ENCODE measurements at places on chromosomes 2 and 18.

DNA sequence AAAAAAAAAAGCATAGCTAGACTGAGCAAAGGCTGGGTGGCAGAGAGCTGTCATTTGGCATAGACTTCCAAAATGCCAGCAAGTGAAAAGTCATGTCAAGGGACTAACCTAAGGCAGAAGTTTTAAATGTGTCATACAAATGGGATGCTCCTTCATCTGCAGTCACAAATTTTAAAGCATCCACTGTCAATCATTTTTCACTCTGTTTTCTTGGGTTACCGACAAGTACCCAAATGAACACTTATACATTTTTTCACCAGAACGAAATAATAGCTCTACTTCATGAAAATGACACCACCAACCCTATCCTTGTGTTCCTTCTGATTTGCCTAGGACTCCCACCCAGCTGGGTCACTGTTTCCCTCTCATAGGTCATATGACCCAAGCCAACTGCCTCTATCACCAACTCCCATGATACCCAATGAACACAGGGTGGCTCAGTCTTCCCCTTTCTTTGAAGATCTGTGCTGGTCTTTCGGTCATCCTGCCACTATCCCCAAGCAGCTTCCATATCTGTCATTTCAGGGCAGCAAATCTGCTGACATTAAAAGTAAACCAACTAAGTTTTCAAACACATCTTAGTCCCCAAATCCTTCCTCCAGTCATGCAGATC lies 21.5 kb downstream of the KLF7 start:
- no peak for ATAC-seq

DNA sequence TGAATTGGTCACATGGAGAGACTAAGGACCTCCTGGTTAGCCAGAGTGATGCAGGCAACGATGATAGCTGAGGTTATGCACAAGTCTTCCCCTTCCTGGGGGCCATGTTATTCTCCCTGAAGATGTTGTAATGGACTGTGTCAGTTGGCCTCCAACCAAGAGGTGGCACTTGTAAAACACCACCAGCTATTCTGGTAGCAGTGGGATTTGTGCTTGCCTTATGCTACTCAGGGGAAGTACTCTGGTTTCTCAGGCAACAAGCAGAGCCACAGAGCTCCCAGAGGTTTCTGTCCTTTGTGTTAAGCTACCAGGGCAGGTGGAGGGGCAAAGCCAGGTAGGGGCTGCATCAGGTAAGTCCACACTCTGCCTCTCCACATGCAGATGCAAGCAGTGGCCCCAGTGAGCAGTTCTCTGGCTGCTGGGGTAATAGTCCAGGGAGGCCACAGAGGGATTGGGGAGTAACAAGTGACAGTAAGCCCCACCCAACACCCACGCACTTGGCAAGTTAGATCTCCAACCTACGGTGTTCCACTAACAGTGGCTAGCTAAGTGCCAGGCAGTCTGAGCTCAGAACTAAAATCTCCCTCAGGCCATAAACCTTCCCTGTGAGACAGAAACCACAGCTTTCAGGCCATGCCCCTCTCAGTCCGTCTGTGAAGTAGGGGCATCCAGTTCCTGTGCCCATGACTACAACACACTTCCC lies 99.7 kb downstream of the RND3 start:
- no peak for ATAC-seq

DNA sequence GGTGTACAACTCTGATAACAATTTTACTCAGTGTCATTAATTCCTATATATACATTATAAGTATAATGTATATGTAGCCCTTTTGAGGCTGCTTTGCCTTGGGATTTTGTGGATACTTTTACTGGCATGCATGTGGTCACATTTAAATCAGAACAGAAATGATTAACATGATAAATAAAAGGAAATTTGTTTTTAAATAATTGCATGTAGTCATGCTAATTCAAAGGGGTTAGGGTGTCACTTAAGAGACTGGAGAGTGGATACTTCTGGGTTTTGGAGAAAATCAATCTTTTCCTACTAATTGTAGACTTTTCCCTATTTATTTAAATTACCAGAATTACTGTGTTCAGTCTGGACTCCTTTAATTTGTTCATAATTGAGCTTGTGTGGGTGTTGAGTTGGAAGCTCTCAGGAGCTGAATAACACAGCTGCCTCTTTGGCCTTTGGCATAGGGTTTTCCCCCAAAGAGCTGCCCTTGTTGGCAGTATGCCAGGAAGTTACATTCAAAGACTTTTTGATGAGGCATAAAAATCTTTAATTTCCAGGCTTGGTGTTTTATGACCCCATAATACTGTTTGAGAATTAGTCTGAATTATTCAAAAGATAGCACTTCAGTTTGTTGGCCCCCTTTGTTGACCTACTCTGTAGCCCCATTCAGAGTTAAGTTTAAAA lies 484.7 kb upstream of the NRP2 start:
- ATAC-seq: no peak

- no peak for ATAC-seq
Measured at GRCh38 chr2:186748354-186748753, 54.5 kb downstream of the FAM171B start.

- no peak for ATAC-seq
Measured at GRCh38 chr2:16908656-16909055, 243.0 kb upstream of the CYRIA start.

- ATAC-seq: no peak
Measured at GRCh38 chr2:199662255-199662654, 188.7 kb downstream of the FTCDNL1 start.

- no peak for ATAC-seq
Measured at GRCh38 chr2:236853585-236854051, 232.1 kb upstream of the COPS8 start.

DNA sequence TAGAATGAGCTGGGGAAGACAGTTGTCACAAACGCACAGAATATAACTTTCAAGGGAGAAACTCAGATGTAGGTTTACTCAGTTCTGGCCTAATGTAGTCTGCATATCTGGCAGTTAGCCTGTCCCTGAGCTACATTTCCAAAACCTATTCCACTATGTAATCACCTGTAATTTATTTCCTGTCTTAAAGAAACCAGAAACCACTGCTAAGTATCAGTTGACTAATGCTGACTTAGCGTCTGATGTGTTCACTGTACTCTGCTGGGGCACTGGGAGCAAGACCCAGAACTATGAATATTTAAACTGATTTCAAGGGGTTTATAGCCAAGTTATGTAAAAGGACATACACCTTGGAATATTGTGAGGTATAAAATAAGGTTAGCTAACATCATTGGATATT lies 1995.2 kb upstream of the PIK3C3 start:
- peak; percentile 66 for ATAC-seq

- no peak for ATAC-seq
Measured at GRCh38 chr18:12851716-12852115, 32.3 kb downstream of the PTPN2 start.

GRCh38 chr18:63264871-63265270 lies 54.7 kb downstream of the BCL2 start:
- no peak for ATAC-seq

DNA sequence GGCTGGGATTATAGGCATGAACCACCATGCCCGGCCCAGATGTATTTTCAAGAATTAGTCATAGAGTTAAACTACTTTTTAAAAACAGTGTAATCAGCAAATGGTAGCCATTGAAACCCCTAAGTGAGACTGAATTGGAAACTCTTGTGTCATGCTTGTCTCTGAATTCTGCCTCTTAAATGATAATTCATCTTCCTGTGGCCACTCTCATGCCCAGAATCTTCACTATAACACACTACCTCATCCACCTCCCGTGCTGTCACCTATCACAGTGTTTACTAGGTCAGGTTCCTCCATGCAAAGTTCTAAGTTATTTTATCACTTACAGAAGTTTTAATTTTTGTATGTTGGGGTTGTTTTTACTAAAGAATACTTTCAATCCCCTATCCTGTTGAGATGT lies 197.5 kb downstream of the PHLPP1 start:
- ATAC-seq: no peak

GRCh38 chr2:220847589-220847988 lies 724.5 kb downstream of the EPHA4 start:
- ATAC-seq: peak; percentile 85

GRCh38 chr2:217231724-217232123 lies 371.9 kb upstream of the TNP1 start:
- ATAC-seq: no peak

DNA sequence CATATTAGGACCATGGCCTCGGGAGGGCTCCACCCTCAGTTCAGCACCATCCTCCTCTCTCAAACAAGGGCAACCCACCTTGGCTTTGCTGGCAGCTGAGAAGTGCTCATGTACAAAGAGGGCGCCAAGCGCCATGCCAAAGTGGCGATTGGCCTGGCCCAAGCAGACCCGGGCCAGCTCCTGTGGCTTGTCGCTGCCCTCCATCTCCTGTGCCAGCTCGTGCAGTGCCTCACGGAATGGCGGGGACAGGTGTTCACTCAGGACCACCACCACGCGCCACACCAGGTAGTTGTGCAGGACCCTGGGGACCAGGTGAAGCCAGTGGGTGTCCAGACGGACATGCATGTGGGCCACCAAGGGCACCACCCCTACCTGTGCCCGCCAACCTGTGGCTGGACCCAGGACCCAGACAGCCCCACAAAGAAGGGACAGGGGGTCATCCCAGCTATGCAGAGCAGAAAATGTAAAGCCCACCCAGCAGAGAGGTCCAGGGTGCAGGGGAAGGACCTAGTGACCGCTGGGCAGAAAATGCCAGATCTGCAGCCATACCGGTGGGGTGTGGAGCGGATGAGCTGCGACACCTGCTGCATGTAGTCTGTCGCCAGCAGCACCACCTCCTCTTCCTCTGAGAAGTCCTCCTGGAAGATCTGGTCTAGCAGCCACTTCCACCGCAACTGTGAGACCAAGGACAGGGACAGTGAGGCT lies 3.6 kb downstream of the ECEL1 start:
- ATAC-seq: no peak

DNA sequence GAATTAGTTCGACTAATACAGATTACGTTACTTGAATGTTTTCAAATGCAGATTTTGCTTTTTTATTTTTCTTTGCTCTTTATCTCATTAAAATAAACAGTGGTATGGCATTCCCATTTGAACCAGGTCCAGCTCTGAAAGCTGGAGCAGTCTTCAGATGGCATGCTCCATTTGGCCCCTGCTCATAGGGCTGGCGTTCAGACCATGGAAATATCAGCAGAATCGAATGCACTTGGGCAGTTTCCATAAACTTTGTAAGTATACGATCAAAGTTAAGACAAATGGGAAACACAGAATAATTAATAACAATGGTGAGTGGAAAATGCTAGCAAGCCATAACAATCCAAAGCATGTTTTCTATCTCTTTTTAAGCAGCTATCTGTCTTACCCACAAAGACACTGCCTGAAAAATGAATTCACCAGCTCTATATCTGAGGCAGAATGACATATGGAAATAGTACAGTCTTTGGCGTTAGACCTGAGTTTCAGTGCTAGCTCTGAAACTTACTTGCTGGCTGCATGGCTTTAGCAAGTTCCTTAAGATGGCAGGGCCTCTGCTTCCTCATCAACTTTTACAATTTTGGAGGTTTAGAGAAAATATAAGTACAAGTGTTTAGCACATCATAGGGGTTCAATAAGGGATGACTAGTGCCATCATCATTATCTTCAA lies 131.6 kb downstream of the BCL2 start:
- no peak for ATAC-seq

DNA sequence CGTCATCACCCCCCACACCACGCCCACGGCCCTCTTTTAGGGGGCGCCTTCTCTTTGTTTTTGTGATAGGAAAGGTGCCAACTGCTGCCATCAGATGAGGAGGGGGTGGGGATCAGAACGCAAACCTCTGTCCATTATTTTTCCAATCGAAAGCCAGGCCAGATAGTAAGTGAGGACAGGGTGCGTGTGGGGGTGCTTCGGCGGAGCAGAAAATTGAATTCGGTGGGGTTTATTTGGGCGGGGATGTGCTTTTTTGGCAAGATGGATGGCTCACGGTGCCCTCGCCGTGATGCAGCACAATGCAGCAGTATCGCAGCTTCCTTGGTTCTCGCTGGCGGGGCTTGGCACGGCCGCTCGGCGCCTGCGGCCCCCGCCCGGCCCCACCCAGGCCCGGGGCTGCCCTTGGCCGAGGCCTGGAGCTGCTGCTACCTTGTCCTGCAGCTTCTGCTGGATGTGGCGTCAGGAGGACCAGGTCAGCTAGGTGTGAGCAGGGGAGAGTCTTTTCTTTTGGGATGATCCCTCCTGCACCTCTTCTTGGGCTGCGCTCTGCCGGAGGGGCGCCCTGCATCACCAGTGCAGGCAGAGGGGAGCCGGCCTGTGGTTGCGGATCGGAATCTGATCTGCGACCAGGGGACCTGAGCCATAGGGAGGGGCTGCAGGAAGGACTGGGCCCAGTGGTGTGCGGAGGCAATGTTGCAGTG lies 1.3 kb downstream of the SPTBN1 start:
- peak; percentile 18 for ATAC-seq

DNA sequence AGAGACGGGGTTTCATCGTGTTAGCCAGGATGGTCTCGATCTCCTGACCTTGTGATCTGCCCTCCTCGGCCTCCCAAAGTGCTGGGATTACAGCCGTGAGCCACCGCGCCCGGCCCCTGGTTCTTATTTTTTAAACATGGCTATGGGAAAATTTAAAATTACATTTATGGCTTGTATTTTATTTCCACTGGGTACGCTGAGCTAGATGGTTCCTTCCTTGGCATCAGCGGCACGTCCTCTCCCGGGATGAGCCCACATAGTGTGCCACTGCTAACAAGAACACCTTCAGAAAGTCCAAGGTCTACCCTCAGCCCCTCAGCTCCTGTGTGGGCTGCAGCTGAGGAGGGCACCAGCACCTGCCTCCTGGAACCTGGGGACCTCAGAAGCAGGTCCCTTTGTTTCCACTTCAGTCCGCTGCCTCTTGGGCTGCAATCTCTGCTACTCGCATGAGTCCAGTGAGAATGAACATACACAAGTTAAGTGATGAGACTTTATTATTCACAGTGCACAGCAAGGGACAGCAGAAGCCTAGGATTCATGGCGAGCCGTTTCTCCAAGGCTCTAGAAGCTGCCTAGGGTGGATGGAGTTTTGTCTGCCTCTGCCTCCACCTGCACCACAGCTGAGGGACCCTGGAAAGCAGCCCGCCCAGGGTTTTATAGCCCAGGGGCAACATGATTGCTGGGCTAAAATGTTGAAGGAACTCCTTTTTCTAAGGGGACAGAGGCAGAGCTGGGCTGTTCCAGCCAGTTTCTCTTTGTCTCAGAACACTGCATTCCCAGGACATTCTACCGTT lies 107.5 kb upstream of the TEX51 start:
- no peak for ATAC-seq

All from esophagus mucosa (tissue), 1 donor.